ENCODE measurements at places on chromosomes 16 and 17.

- no peak for DNase-seq
Observed at GRCh38 chr17:40091691-40092397, 8.5 kb downstream of the NR1D1 start.

- DNase-seq = peak; percentile 62
Observed at GRCh38 chr17:6471531-6472465, 27.5 kb downstream of the PIMREG start.

DNA sequence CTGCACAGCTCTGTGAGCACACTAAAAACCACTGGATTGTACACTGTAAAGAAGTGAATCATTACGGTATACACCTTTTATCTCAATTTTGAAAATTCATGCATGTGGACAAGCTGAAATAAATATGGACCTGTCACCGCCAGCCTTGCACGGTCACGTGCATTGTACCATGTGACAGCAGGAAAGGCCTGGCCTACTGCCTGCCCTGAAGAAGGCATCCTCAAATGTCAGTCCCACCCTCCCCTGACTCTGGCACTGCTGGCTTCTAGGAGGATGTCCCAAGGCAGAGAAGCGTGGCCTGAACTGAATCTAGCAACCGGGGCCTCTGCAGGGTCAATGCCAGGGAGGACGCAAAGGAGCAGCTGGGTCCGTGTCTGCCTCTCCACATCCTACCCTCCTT lies 34.6 kb downstream of the SLC38A8 start:
- DNase-seq = no peak

DNA sequence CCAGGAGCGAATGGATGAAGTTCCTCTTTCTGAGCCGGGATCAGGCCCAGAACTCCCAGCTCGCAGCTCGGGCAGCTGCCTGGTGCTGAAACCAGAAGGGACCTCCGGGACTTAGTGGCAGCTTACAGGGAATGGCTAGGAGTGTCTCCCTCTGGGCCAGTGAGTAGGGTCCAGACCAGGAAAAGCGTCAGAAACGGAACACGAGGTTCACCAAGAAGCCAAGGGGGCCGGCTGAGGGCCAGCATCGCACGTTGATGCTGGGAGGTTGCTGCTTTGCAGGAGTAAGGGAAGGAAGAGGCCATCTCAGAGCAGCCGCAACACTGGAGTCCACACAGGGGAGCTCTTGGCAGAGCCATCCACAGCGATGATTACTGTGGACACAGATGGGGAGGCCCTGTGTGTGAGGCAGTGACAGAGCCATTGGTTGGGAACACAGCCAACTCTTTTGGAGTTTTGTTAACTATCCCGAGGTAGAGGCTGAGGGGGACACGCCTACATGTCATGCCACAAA lies 74.0 kb upstream of the CREBBP start:
- no peak for DNase-seq

GRCh38 chr16:19853742-19854542 lies 30.7 kb downstream of the GPRC5B start:
- no peak for DNase-seq

GRCh38 chr17:80323982-80324381 lies 63.3 kb downstream of the RNF213 start:
- DNase-seq = no peak

DNA sequence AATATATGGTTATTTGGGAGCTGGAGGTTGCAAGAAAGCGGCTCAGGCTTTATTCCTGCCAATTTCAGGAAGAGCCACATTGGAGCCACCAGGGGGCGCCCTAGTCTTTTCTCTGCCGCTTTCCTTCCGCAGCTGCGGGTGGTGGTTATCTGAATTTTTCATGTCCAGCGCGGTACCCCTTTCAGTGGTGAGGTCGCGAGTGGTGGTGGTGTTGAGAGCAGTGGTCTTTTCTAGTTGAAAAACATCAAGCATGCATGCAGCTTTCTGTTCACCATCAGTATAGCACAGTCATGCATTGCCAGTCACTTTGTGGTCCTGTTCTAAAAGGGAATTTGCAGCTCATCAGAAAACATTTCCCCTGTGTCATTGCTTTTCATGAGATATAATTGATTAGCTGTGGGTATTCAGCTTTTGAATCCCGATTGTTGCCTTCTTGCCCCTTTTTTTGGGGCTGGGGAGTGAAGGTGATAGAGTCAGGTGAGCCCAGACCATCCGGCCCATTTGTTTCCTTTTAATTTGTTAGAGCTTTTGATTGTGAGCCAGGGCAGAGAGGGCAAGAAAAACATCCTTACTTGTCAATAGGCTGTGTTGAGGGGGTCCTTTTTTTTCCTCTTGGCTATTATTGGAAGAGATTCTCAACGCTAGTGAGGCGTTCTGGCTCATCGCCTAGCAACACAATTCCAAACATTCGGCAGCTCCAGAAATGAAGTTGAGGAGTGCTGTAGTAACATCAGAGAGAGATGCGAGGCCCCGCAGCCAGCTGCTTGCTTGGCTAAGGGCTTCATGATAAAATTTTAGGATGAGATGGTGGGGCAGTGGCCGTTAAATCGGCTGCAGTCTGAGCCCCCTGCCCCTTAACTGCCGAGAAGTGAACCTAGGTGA lies 119.0 kb downstream of the SNX29 start:
- peak; percentile 50 for DNase-seq

DNA sequence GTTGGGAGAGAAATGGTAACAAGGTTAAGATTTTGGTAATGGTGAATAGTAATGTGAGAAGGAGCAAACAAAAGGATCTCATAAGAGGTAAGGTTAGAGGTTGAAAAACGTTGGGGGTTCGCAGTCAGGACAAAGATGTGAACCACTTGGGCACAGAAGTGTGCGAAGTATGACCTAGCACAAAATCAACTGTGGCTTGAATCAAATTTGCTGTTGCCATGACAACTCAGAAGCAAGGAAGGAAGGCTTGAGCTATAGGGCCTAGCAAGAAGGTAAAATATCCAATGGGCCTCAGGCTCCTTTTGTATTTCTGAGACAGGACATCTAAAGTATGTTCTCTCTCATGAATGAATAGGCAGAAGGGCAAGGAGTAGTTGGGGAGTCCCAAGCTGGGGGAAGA lies 24.5 kb upstream of the TEKT1 start:
- no peak for DNase-seq

DNA sequence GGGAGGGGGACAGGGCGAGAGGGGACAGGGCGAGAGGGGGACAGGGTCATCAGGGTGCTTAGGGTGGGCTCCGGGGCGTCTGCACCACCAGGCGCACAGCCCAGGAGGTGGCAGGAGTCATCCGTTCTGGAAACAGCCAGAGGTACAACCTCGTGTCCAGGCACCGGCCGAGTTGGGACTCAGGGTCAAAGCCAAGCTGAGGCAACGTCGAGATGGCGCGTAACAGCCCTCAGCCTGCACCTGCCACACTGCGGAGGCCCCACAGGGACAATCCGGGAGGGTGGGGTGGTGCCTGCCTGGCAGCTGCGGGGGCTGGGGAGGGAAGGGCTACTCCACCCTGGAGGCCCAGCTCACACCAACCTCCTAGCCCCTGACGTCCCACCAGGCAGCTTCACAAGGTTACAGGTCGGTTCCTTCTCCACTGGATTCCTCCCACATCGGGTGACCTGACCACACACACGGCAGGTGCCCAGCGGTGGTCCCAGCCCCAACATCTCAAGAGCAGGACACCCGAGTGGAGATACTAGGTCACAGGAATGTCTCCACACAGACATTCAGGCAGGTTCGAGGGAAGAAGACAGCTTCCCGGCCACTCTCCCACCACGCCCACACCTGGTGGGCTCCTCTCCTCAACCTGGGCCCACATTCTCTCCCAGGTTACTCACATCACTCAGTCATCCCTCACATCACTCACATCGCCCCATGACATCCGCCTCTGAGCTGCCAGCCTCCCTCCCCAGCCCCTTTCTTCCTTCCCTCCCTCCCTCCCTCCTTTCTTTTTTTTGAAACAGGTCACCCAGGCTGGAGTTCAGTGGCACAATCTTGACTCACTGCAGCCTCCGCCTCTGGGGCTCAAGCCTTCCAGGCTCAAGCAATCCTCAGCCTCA lies 47.3 kb downstream of the RPH3AL start:
- peak; percentile 55 for DNase-seq

DNA sequence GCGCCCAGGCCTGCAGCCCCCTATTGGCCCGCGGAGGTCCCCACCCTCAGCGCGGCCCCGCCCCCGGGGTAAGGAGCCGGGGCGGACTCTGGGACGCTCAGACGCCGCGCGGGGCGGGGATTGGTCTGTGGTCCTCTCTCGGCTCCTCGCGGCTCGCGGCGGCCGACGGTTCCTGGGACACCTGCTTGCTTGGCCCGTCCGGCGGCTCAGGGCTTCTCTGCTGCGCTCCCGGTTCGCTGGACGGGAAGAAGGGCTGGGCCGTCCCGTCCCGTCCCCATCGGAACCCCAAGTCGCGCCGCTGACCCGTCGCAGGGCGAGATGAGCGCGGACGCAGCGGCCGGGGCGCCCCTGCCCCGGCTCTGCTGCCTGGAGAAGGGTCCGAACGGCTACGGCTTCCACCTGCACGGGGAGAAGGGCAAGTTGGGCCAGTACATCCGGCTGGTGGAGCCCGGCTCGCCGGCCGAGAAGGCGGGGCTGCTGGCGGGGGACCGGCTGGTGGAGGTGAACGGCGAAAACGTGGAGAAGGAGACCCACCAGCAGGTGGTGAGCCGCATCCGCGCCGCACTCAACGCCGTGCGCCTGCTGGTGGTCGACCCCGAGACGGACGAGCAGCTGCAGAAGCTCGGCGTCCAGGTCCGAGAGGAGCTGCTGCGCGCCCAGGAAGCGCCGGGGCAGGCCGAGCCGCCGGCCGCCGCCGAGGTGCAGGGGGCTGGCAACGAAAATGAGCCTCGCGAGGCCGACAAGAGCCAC lies at the start of gene NHERF1:
Gene NHERF1, plus strand, starts transcription at position 100 of the 750 bp plus-strand sequence. Its CDS starts 219 bp downstream, at position 319.
- DNase-seq = peak; percentile 90

DNA sequence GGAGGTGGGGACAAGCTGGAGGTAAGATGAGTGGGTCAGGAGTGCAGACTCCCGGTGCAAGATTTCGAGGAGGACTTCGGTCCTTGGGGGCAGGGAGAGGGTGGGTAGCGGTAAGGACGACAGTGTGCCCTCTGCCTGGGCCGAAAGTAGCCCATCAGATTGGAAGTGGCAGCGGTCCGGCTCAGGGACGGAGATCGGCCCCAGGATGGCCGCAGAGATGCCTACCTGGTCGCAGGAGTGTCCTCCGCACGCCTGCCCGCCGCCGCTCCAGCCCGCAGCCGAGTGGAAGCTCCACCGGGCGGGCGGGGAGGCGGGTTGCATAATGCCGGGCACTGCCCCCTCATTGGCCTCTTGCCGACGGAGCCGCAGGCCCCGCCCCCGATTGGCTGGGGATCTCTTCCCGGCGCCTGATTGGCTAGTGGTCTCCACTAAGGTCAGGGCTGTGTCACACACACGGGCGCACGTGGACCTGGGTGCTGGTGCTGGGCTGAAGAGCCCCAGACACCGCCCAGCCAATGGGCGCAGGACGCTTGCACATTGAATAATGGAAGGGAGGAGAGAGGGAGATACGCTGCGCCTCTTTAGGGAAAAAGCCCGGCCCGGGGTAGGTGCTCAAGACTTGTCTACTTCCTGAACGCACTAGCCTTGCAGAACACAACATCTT lies at the start of gene PER1:
Gene PER1, minus strand, starts transcription at position 293 of the 664 bp plus-strand sequence. CDS start 1,698 bp downstream, outside the sequence.
- DNase-seq = peak; percentile 96

DNA sequence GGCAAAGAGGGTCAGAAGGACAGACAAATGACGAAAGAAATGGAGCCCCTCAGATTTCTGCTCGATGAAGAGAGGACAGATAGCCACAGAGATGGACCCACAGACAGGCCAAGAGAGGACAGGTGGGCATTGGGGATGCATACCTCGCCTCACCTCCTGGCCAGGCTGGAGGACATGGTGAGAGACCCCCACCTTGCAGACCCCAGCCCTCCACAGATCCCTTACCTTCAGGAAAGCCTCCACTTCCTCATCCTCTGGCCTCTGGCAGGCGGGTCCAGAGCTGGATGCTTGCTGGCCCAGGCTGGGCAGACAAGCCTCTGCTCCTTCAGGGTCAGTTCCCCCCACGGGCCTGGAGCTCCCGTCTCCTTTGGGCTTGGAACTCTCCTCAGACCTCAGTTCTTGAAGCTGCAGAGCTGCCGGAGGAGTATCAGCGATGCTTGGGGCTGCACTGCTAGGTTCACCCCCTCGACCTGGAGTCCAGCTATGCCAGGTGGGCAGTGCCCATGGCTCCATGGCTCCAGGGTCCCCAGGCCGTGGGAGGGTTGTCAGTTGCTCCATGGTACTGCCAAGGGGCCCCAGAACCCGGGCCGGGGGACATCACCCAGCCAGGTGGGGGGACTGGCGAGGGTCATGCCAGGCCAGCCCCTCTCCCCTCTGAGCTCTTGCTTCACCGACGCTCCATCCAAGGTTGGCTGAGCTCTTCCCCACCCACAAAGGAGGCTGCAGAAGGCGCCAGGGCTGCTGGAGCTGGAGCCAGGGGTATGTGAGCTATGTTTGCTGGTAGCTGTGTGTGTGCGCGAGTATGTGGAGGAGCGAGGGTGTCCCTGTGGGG lies 1.0 kb downstream of the TSPOAP1 start:
- no peak for DNase-seq

- no peak for DNase-seq
Observed at GRCh38 chr16:6190776-6191175, 1093.2 kb upstream of the EEF2KMT start.

- no peak for DNase-seq
Observed at GRCh38 chr17:71600137-71600789, 520.6 kb upstream of the SOX9 start.

DNA sequence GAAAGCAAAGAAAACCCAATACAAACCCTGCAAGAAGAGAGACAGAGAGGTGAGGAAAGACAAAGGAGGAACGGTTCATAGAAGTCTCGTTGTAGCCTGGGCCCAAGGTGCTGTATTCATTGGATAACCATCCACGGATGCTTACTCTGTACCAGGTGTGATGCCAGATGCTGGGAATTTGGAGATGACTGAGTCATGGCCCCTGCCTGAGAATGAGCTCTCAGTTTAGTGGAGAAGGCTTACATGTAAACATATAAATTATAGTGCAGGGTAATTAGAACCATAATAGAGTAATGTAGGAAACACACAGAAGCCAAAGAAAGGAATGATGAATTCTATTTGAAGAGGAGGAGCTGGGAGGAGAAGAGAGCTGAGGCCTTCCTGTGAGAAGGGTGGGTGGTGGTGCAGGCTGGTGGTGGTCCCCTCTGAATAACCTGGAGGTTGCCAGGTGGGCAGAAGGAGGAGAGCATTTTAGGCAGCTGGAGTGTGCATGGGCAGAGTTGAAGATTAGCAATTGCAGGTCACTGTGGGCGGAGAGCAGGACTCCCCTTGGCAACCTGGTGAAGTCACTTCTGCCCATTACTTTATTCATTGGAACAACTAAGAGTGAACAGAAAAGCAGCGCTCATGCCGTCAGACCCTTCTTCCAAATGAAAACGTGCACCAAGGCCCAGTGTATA lies 7.7 kb upstream of the ZG16 start:
- DNase-seq = no peak

DNA sequence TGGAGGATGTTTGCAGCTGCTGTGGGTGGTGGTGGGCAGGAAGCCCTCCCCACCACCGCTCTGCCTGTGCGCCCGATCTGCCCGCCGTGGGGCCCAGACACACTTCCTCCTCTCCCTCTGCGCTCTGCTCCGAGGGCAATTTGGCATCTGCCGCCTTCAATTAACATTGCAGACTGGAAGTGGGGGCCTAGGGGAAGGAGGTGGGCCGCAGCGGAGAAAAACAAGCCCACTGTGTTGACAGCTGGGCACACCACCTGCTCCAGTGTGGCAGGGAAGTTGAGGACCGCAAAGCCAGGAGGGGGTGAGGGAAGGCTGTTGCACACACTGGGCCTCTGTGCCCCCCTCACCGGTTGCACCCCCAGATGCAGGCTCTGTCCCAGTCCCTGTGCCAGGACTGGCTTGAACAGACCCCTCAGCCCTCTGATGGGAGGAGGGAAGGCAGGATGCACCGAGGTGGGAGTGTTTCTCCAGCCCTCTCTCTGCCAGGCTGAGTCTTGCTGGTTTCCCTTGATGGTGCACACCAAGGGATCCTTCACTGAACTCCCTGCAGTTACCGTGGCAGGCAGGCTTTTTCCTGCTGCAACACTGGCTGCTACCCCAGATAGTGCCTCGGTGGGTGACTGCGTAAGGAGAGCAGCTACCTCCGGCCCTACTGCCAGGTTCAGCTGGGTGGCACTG lies 72.8 kb upstream of the MED9 start:
- DNase-seq = no peak
